T-helper 17 cell (primary cell): ENCODE measurements at places on chromosomes 4 and X.

DNA sequence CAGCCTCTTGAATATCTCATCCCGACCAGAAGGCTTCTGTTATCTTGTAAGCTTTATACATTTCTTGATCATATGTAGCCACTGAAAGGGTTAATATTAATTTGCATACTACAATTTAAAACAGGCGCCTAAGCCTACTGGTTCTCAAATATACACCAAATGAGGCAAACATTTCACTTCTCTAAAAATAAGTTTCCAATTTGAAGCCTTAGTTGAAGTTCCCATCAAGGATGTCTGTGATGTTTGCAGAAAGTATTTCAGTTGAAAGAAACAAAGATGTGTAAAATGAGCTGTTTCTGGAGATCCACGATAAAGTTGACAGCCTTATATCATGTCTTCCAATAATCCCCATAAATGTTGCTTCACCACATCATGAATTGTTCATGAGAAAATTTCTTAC is 70.6 kb downstream of the KIT start:
- DNase-seq = no peak

DNA sequence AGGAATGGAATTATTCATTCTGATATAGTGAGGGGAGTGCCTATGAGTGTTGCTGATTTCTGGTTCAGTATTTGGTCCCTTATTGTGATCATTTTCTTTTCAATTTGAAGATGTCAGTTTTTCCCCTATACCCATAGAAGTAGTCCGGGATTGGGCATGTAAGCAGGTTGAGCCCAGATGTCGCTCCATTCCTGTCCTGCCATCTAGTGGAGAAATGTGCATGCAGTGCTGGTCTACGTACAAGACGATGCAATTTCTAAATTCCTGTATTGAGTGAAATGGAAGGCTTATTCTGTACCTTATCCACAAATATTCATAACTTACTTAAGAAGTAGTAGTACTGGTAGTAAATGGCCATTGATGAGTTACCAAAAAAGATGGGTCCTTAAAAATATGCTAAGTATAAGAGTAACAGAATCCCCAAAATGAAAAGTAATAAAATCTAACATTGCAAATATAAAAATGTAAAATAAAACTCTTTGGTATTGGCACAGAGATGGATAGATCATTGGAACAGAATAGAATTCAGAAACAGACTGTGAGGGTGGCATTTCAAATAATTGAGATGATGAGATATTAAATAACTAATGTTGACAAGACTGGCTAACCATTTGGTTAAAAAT is 60.9 kb downstream of the UGT8 start:
- peak; percentile 7 for DNase-seq

GRCh38 chr4:118867311-118868067 is 21.2 kb upstream of the SYNPO2 start:
- DNase-seq = no peak

DNA sequence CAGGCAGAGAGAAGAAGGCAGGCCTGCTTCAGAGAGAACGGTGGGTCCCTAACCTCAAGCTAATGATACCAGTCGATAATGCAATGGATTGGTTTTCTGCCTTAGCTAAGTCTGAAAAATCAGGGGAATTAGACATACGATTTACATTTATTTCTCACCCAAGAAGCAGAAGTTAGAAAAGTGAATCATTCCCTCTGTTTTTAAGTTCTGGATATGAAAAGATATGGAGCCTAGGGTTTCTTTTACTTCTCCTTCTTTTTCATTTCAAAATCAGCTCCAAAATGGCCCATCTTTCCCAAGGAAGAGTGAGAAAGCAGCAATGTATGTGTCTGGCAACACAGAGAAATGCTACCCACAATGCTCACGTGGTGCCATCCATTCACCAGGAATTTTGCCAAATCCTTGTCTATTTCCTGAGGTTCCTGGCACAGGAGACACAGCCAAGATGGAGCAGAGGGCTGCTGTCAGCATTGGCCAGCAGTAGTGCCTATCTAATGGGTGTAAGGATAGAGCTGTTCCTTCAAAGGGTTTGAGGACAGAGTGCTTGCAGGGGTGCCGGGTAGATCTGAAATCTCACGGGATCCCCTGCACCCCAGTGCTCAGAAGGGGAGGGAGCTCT is 231.5 kb downstream of the MAML3 start:
- DNase-seq = no peak

- DNase-seq = no peak
Observed at GRCh38 chrX:106802063-106802387, 448 bp upstream of the TBC1D8B start.

- no peak for DNase-seq
Observed at GRCh38 chr4:37902212-37902611, 11.3 kb downstream of the TBC1D1 start.

DNA sequence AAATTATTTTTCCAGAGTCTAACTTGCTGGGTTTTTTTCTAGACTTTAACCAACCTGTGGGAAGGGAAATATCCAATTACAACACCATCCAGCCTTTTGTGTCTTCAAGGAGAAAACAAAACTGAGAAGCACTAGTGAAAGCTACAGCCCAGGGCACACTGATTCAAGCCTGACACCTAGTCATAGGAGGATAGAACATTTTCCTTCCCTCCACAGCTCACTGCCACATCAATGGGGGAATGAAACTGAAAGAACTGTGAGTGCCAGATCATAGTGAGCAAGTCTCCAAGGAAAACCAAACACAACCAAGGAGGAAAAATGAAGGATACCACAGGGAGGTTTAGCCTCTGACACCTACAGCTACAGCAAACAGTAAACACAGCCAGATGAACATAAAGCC is 43.3 kb upstream of the MAGEA8 start:
- no peak for DNase-seq

- DNase-seq = no peak
Observed at GRCh38 chrX:119497185-119497584, 28.9 kb downstream of the SLC25A5 start.

DNA sequence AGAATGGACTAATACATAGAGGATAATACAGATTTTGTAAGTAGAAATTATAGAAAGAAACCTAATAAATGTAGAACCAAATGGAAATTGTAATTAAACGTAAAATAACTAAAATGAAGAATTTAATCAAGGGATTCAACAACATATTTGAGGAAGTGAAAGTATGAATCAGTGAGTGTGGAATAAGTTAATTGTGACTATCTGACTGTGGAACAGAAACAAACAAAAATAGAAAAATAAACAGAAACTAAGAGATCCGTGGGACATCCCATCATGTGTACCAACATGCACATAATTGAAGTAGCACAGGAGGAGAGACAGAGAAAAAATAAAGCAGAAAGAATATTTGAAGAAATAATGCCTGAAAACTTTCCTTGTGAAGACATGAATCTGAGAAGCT is 208.6 kb upstream of the TACR3 start:
- no peak for DNase-seq

DNA sequence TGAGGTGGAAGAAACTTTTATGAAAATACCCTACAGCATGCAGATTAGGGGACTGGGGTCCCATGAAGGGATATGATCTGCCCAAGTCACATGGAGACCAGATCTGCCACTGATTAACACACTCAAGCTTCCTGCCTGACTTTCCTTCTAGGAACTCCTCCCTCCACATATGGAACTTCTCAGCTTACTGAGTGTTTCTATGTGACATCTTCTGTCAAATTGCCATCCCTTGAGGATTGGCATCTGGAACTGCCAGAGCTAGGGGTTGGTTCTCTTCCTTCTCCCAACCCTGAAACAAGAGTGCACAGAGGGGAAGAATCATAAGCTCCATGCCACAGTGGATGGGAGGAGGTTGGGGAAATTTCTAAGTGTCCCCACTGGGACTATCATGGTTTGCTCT is 150.6 kb upstream of the MBNL3 start:
- DNase-seq = no peak

GRCh38 chrX:136767104-136767941 is 13.4 kb downstream of the ARHGEF6 start:
- DNase-seq = peak; percentile 31

- no peak for DNase-seq
Observed at GRCh38 chrX:123626962-123627361, 105.9 kb downstream of the THOC2 start.

GRCh38 chr4:162349395-162349794 is 185.6 kb upstream of the FSTL5 start:
- DNase-seq = no peak

DNA sequence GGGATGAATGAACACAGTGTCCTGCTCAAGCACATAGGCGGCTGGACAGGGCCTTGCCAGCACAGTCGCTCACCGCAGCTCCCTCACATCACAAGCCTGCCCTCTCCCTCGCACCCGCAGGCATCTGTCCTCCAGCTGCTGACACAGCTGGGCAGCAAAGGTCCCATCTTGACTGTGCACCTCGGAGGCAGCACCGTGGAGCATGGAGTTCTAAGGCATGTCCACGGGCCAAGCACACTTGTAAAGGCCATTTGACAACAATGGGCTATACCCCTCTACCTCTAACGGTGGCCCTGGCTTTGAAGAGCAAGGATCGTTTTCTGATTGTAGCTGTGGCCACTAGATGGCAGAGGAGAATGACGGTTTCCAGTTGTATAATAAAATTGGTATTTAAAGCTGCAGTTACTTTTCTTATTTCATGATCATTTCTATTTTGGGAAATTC is 53.8 kb downstream of the APLN start:
- DNase-seq = no peak

DNA sequence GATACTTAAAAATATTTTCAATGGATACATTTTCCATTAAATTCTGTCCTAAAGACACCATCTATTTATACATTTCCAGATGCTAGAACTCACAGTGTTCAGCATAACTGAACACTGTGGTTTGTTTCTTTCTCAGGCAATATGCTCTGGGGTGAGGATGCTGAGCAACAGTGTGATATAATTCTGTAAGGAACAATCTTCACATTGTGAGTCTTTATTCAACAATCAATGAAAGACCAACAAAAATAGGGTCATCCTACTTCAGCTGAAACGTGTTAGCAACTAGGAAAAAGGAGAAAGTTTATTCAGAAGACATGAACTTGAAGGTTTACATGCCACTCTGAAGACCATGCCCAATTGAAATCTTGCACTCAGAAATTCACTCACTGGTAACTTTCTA is 284.8 kb downstream of the UNC5C start:
- no peak for DNase-seq

GRCh38 chr4:1511441-1512041 is 105.3 kb upstream of the NKX1-1 start:
- no peak for DNase-seq

DNA sequence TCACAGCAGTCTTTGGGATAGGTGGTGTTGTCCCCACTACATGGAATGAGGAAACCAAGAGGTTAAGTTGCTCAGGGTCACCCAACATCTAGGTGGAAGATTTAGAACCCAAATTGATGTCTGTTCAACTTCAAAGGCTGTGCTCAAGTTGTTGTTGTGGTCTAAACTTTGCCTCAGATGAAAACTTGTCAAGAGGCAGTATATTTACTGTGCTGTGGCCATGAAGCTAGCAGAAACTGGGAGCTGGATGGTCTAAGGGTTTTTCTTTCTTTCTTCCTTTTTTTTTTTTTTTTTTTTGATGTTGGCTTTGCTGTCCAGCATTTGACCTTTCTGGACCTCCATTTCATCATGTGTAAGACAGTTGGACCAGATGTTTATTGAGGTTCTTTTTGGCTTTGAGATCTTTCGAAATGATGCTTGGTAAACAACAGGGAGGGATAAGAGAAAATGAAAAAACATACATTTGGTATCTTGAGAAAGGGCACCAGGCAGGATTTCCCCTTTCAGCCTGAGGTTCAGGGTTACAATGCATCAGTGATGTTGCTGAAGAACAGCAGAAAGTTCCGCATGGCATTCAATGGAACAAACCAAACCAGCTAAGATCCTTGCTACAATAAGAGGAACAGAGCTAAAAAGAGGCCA is 166.2 kb upstream of the RPS6KA3 start:
- DNase-seq = no peak

DNA sequence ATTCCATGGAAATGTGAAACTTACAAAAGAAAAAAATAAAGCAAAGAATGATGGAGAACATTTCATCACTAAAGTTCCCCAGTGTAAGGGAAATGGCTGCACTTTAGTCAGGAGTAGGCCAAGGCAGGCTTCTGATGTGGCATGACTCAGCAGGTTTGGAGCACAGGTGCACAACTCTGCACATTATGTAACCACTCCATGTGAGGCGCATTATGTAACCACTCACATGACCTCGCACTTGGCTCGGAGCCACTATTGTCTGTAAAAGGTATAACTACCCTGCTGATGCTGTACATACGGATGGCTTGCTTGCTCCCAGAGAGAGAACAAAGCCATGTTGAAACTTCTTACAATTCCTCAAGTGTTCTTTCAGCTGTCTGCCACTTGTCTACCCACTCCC is 727.6 kb downstream of the TRAM1L1 start:
- DNase-seq = no peak

- DNase-seq = no peak
Observed at GRCh38 chr4:11397819-11398610, 30.7 kb downstream of the HS3ST1 start.
